ENCODE measurements at places on chromosomes 1 and 21.

GRCh38 chr1:230123280-230124185 lies 56.5 kb downstream of the GALNT2 start:
- peak; percentile 84 for DNase-seq

DNA sequence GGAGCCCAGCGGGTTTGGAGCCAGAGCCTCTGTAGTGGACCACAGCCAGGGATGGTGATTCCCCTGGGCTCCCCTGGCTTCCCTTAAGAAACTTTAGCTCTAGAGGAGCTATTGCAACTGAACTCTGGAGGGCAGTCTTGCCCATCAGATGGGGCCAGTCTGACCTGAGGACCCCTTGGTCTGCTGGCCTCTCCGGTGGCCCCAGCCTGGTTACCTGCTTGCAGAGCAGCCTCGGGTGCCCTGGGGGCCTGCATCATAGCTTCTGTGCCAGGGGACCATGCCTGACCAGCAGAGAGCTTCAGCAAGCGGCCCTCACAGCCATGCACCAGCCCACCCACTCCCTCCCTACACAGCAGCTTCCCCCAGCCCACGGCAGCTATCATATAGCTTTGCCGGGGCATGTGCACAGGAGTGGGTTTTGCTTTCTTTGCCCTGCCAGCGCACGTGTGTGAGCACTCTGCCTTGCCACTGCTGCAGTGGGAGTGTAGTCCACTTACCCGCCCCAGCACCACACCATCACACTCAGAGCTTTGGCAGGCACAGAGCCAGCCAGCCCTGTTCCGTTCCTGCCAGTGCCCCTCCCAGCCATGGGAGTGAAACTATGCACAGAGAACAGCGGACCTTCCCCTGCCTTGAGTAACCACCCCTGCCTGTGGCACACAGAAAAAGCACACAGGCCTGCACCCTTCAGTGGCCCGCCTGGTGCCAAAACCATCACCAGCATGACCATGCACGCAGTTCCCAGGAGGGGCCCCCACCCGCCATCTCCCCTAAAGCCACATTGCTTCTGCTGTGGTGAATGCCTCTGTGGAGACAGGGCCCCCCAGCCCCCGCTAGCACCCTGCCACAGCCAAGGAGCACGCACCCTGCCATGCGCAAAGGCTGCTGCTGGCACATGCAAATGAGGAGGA lies 442.9 kb upstream of the NEGR1 start:
- DNase-seq, result no peak

DNA sequence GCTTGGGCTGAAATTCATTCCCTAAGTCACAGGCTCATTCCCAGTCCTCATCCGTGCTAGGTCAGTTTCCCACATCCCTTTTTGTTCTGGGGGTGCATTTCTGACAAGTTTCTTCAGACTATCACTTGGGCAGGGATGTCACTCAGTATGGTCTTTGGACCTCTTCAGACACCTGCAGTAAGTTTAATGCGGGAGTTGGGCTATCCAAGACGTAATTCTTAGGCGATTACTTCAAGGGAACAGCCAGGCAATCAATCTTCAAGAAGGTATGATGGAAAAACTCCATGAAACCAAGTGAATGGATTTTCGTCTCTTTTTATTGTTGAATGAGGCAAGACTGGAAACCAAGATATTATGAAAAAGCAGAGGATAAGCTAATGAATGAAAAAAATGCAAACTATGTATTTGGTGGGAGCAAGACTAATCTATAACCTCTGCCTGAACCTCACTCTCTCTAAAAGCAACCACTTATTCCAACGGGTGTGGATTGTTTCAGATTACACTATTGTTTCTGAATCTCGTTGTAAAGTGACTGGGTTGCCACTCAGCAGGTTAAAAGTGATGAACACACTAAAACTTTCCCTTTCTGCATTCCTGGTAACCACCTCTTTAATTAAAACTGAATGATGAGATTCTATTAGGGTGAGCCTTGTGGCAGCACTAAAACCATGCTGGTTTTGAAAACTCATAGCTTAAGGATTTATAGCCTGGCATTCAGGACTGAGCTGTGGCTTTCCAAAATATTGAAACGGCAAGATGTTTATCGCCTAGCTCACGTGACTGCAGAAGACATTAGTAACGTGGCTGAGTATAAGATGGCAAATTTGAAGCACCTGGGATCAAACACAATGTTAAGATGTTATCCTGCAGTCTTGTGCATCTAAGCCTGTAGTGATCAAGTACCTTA lies 1.1 kb downstream of the RASAL2 start:
- peak; percentile 10 for DNase-seq

GRCh38 chr1:25675729-25676476 lies 59.3 kb downstream of the MAN1C1 start:
- no peak for DNase-seq

GRCh38 chr1:185720633-185721272 lies 13.4 kb upstream of the HMCN1 start:
- peak; percentile 19 for DNase-seq

DNA sequence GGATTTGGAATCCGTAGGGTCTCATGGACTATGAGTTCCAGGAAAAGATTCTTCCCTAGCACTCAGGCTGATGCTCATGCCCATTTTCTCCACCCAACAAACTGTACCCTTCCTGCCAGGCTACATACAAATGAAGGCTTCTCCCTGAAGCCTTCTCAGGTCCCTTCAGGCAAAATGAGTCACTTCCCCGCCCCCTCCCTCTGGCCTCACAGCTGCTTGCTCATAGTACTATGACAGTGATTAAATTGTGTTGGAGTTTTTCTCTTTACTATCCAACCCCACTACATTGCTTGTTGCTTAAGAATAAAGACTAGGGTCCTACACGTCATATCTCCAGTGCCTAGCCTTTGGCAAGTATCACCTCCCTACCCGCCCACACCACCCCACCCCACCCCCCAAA lies 207.6 kb upstream of the NFIA start:
- no peak for DNase-seq

- no peak for DNase-seq
Measured at GRCh38 chr21:41951876-41952567, 1.8 kb downstream of the C2CD2 start.

GRCh38 chr1:109658533-109659042 lies 2.7 kb downstream of the GSTM4 start:
- no peak for DNase-seq

DNA sequence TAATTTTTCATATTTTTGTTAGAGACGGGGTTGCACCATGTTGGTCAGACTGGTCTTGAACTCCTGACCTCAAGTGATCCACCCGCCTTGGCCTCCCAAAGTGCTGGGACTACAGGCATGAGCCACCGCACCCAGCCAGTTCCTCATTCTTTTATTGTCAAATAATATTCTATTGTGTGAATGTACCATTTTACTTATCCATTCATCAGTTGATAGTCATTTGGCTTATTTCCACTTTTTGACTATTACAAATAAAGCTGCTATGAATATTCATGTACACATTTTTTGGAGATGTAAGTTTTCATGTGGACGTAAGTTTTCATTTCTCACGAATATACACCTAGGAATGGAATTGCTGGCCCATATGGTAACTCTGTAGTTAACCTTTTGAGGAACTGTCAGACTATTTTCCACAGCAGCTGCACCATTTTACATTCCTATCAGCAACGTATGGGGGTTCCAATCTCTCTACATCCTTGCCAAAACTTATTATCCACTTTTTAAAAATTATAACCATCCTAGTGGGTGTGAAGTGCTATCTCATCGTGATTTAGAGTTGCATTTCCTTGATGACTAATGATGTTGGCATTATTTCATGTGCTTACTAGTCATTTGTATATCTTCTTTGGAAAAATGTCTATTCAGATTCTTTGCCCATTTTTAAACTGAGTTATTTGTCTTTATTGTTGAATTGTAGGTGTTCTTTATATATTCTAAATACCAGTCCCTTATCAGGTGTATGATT lies 12.7 kb downstream of the PACC1 start:
- no peak for DNase-seq

GRCh38 chr1:119735217-119735616 lies 23.5 kb downstream of the PHGDH start:
- DNase-seq, result no peak

DNA sequence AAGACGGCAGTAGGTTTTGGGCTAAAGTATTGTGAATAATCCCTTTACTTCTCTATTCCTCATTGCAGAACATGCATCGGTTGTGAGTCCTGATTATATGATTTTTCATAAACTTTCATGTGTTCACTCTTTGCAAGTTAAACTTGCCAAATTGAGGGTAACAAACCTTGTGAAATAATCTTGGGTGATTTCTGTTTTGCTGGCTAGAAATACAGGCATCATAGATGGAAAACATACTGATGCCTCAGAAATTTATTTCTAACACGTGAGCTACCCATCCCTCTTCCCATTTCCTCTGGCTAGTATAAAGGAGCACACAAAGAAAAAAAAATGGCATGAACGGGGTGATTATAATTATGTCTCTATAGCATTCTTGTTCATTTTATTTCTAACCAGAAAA lies 39.6 kb downstream of the RGS5 start:
- DNase-seq, result no peak

DNA sequence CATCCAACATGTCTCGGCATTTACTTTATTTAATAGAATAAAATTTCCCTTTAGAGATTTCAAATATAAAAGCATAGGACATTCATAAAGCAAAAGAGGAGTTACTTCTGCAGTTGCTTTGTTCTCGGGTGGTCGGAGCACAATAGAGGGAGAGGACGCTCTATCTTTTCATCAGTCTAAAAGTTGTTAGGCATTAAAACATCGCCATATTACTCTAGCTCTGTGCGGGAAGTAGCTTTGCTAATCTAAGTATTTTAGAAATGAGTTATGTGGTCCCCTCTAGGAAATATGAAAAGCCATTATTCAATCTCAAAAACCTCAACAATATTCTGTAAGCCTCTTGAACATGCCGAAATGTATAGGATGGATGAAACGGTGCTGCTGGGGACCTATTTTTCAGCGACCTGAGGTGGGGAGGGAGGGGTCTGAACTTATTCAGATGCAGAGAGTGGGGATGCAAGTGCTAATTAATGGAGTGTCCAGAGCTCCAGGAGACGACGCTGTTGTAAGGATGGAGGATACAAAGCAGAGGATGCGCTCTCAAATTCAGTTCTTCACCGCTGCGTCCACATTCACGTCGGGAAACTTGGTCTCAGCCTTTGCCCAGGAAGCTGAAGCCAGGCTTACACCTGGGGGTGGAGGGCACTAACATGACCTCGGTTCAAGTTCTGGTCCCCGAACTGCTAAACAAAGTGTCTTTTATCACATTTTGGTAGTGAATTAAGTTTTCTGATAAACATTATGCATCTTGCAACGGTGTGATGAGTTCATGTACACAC lies 6.3 kb downstream of the CDKN2C start:
- DNase-seq, result no peak

- DNase-seq, result no peak
Measured at GRCh38 chr1:246805135-246805716, 81.0 kb downstream of the SCCPDH start.

DNA sequence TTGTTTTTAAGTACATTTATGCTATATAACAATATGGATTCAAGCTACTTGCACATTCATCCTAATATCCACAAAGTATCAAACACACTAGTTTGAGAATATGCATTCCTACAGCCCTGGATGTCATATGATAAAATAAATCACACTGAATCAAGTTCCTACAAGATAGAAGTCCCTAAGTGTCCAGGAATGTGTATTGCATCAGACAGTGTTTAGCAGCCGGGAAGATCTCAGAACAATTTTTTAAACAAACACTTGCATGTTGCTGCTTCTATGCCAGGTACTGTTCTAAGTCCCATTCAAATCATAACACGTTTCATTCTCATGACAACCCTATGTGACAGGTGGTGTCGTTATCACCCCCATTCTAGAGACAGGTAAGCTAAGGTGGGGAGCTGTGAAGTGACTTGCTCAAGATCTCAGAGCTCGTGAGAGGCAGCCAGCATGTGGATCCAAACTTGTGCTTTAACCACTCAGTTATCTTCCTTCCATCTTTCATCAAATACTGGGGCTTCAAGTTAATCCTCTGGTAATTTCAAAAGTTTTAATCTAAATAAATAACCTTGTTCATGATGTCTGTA lies 68.3 kb upstream of the KIF26B start:
- no peak for DNase-seq

DNA sequence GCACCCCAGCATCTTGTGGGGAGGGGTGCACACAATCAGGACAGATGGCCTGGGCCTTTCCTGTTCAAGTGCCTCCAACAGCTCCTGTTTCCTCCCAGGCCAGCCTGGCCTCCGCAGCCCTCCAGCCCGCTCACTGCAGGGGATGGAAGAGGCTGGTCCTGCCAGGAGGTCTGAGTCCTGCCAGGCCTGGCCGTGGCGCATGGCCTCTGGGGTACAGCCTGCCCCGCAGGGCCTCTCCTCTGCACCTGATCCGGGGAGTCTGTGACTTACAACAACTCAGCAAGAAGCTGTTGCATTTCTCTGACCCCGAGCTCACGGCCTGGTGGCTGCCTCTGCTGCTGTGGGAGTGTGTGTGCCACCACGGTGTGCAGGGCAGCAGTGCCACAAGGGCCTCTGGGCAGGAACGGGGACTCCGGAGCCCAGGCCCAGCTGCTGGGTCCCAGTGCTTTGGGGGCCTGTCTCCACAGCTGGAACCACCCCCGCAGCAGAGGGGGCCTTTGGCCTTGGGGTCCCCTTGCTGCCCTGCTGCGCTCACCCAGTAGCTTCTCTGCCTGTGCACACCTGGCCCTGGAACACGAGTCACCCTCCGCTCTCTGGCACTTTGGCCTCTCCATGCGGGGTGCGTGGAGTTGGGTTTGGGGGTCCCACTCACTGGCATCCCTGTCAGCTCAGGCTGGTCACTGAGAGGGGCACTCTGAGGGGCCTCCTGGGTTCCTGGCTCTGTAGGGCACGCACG lies 17.4 kb upstream of the LRRC3 start:
- DNase-seq, result no peak
